H4 (cell line): ENCODE measurements at places on chromosomes 5 and 9. TPM values are rescaled to one million over a fixed set of nuclear protein-coding genes. Genes with fewer than 3 reads are reported as not detected.

DNA sequence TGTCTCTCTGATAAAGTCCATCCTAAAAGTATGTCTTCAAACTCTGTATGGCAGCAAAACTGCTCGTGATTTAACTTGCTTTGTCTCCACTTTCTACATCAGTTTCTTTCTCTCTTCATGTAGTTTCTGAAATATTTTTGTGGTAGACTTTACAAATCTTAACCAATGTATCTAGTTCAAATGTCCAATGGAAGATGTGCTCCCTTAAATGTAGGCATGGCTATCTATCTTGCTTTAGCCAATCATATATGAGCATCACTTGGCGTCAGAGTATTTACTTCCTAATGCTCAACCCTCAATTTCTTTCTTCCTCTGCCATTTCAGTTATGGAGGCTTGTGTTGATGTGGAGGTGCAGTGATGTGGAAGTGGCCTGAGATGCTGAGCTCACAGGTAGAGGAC, 206.1 kb upstream of the ZNF608 start:
- DNase-seq, result no peak

DNA sequence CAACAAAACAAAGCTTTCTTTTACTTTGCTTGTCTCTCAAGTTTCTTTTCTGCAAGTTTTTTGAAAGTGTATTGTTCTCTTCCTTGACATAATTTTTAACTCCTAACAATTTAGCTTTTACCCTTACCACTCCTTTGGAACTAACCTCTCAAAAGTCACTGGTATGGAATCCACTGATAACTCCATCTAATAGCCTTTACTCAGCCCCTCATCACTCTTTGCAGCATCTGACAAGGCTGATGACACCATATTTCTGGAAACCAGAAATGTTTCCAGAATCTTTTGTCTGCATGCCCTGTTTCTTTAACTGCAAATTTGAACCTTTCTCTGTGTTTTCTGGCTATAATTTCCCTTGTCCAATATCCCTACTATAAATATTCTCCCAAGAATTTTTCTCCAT, 46.5 kb downstream of the ZNF474 start:
- no peak for DNase-seq

DNA sequence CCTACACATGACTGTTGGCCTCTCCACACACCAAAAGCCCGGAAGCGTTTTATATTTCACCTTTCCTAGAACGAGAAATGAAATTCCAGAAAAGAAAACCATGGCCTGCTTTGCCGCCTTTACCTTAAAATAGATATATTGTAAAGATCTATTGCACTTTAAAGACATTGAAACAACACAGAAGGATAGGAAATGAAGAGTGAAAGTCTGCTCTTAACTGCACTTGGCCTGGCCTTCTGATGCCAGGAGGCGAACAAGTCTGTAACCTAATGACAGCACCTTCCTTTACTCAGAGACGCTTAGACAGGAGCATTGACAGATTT, 6.7 kb downstream of the PRDM6 start:
- no peak for DNase-seq

- DNase-seq, result no peak
Measured at GRCh38 chr5:6362846-6363245, 15.5 kb downstream of the MED10 start.

DNA sequence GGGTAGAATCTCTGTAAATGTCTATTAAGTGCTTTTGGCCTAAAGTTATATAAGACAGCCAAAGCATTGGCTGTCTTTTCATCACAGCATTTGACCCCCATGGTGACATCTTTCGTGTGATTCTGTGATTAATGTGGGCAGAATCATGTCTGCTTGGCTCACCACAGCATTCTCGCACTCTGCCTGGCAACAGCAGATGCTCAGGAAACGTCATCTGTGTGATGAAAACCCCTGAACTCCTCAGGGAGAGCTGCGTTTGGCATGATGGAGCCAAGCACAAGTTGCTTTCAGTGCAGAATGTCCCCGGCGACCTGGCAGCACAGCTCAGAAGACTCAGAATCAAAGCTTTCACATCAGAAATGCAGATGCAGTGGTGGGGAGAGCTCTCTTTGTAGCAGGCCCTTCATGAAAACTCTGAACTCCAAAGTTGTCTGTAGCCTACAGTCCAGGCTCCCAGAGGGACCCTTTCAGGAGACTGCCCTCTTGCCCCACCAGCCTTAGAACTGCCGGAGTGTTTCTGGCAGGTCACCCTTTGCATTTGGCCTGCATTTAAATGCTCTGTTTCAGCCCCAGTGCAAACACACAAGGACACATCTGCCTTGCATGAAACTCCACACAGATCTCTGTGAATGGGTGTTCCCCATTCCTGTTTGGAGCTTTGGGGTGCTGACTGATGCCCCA, 155.6 kb upstream of the PANK3 start:
- no peak for DNase-seq

DNA sequence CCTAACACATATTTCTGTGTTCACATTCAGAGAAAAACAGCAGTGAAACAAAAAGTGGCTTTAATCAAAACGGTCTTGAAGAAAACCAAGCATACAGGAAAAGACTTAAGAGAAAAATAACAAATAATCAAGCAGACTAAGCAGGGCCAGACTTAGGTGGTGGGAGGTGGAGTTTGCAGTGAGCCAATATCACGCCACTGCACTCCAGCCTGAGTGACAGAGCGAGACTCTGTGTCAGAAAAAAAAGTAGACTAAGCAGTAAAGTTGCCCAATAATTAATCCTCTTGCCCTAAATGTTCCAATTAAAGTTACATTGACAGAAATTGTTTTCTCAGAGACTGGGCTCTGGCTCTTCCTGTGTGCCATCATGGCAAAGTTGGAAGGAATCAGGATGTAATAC, 26.6 kb upstream of the GLDC start:
- DNase-seq, result no peak

GRCh38 chr5:177018341-177018740, 4.2 kb upstream of the ZNF346 start:
- DNase-seq, result no peak

GRCh38 chr9:38345851-38346755, 46.4 kb upstream of the ALDH1B1 start:
- no peak for DNase-seq

- no peak for DNase-seq
Measured at GRCh38 chr5:2800035-2800434, 48.6 kb upstream of the IRX2 start.

DNA sequence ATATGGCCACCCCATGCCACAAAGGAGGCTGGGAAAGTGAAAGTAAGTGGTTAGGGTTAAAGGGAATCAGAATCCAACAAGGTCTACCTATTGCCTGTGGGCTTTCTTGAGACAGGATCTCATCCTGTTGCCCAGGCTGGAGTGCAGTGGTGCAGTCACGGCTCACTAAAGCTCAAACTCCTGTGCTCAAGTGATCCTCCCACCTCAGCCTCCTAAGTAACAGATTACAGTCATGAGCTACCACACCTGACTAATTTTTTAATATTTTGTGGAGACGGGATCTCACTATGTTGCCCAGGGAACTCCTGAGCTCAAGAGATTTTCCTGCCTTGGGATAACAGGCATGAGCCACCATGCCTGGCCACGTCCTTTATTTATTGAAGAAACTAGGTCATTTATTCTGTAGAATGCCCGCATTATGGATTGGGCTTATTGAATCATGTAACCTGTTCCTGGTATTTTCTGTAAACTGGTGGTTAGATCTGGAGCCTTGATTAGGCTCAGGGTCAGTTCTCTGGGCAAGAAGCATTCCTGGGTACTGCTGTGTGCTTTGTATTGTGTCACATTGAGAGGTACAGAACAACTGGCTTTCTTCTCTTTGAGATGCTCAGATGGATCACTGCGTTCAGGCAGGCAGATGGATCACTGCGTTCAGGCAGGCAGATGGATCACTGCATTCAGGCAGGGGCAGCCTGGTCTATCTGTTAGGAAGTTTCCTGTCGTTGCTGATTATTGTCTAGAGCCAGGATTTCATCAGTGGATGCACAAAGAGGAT, 41.6 kb downstream of the ERGIC1 start:
- DNase-seq, result no peak

GRCh38 chr5:113615708-113616107, 102.2 kb downstream of the YTHDC2 start:
- no peak for DNase-seq

DNA sequence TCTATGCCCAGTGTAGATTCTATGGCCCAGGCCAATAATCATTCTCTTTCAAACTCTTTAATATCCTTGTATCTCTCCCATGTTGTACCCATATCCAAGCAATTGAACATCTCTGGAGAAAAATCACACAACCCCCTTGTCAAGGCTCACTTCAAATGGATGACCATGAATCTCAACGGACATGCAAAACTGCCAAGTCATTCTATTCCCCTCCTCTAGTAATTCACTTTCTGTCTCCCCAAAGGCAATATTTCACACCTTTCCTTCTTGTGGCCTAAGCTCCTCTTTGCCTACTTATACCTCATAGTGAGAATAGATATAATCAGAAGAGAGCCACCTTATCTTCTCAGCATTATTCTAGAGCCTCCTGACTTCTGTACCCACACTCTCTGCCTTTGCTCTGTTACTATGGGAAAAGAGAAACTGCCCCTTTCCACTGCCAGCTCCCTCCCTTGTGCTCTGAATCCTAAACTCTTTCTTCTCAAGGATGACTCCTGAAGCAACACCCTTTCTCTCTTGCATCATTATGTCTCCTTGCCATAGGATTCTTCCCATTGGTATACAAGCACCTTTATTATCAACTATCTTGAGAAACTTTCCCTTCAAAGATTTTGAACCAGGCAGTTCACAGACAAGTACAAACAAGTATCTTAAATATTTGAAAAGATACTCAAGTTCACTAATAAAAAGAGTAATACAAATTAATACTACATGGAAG, 66.1 kb downstream of the RPS23 start:
- DNase-seq, result no peak

GRCh38 chr5:111404270-111404769, 108.0 kb downstream of the STARD4 start:
- DNase-seq, result no peak

- DNase-seq, result no peak
Measured at GRCh38 chr9:116900543-116900942, 213.4 kb downstream of the TRIM32 start.

DNA sequence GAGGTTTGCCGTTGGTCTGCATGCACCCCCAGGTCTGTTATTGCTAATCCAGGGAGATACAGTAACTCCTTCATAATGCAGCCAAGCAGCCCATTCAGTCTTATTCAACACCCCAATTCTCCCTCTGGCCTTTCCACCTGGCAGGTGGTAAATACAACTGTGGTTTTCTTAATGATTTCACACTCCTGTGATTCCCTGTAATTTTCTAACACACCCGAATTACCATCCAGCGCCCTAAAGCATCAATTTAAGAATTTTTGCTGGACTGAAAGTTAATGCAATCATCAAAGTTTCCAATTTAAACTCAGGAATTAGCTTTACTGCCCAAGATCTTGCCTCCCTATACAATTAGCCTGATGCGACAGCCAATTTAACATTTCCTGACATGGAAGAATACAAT, 62.5 kb downstream of the GNAQ start:
- DNase-seq, result no peak

DNA sequence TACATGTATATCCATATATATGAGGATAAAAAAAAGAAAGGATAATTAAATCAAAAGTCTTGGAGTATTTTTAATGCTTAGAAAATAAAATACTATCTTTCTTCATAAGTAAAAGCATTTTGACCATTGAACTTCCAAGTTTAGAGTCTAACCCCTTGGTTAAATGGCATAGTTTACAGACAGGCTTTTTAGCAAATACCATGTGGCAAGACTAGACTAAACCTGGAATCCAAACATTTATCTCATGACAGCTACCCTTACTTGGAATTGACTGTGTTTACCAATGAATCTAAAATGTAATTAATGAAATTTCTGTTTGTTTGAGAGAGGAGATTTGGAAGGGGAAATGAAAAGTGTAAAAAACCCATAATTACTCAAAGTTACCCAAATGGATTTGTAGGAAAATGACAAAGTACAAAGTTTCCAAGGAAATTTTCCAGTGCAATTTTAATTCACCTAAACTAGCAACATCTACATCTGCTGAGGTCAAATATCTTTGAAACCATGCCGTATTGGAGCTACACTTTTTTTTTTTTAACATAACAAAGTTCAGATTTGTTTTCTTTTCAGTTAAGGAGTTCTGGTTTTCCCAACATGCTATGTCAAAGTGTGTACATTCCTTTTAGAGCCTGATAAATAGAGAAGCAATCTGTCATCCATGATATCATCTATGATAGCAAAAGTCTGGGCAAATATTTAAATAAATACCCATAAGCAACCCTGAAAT, 272.1 kb upstream of the DAB2 start:
- no peak for DNase-seq

GRCh38 chr5:136066661-136067271, 38.0 kb downstream of the TGFBI start:
- peak; percentile 90 for DNase-seq

GRCh38 chr5:135343413-135343812, 55.6 kb downstream of the MACROH2A1 start:
- DNase-seq, result no peak

- no peak for DNase-seq
Measured at GRCh38 chr9:70263421-70263820, 4.6 kb downstream of the SMC5 start.

- no peak for DNase-seq
Measured at GRCh38 chr9:113506090-113506589, 42.6 kb downstream of the RGS3 start.

GRCh38 chr5:169044962-169045361, 256.0 kb downstream of the SLIT3 start:
- DNase-seq, result no peak

GRCh38 chr9:88535226-88536022, 446 bp downstream of the NXNL2 start:
- no peak for DNase-seq

DNA sequence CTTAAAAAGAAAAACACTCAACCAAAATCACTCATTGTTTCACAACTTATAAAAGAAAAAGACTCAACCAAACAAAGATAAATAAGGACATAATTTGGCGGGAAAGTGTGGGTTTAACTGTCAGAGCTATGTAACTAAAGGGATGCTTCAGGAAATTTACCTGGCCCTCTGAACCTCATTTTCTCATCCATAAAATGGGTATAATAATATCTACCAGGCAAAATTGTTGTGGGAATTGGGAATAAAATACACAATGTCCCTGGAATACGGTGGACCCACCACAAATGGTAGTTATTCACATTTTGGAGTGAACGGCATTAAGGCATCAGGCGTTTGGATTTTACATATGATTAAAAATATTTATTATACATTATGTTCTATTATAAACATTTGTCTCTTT, 228.5 kb upstream of the ANKRD55 start:
- no peak for DNase-seq

Gene IQGAP2
- total RNA-seq, result 3.6 and 4.0 TPM in 2 replicates

Gene ZBED3
- 0.90 and 1.3 TPM in 2 replicates for total RNA-seq

Gene TIMD4
- total RNA-seq, result not detected in 2 replicates

Gene ELAVL2
- 6.2 and 35.2 TPM in 2 replicates for total RNA-seq

Gene SLC6A18
- not detected in 2 replicates for total RNA-seq

Gene FOXD4L4
- not detected in 2 replicates for total RNA-seq

Gene DNAJC21
- 25.6 and 29.5 TPM in 2 replicates for total RNA-seq

Gene SMIM3
- 47.6 and 53.9 TPM in 2 replicates for total RNA-seq

Gene ADAMTSL2
- total RNA-seq, result not detected in 2 replicates

Gene C9orf50
- not detected in 2 replicates for total RNA-seq

Gene FABP6
- 2.4 TPM in 1 of 2 replicates, not detected in the other for total RNA-seq

Gene ADAMTS13
- total RNA-seq, result 0.06 and 0.12 TPM in 2 replicates
